NK-92 treated with Interleukin-12 subunit alpha and Interleukin-12 subunit beta, amount 100 ng/mL, for 24 hours (cell line): ENCODE measurements at places on chromosomes 7 and 10.

GRCh38 chr10:88066876-88067275 is 203.5 kb downstream of the PTEN start:
- no peak for DNase-seq

GRCh38 chr7:116626886-116627285 is 45.1 kb upstream of the MET start:
- DNase-seq = no peak

DNA sequence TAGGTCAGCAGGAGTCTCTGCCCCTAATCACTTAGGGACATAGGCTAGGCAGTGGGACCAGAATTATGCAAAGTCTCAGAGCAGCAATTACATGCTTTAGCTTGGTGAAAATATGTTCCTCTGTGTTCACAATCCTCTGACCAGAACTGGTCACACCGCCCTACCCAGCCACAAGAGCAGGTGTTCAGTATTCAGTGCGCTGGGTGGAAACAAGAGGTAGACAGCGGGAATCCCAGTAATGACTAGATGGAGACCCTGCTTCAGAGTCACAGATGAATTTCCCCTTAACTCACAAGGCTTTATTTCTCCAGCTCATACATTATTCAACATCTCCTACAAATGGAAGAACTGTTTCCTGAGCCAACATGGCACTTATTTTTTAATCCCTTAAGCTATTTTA is 763.7 kb upstream of the POM121L12 start:
- DNase-seq = no peak

DNA sequence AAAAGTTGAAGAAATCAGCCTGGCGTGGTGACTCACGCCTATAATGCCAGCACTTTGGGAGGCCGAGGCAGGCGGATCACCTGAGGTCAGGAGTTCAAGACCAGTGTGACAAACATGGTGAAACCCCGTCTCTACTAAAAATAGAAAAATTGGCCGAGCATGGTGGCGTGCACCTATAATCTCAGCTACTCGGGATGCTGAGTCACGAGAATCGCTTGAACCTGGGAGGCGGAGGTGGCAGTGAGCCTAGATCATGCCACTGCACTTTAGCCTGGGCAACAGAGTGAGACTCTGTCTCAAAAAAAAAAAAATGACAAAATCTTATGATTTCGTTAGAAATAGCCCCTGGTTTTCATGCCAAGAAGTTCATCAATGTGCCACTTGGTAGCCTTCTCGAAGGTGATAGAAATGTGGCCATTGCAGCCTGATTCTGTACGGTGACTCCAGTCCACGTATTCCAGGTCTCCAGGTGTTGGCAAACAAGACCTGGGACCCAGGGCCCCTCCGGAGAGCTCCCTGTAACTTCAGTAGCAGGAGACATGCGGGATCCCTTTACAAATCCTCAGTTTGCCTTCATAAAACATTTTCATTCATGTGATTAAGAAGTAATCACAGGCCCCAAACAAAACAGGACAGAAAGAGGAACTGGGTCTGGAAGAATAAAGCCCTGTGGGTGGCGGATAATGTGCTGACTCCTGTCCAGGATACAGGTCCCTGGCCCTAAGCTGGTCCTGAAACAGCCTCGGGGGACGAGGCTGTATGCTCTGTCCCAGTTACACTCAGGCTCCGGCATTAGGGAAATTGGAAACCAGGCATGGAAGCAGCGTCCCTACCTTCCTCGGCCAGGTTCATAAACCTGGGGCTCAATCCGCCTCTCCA is 207.3 kb upstream of the SH2B2 start:
- no peak for DNase-seq

GRCh38 chr10:86971232-86971991 is 3.1 kb downstream of the ADIRF start:
- DNase-seq = peak; percentile 55

DNA sequence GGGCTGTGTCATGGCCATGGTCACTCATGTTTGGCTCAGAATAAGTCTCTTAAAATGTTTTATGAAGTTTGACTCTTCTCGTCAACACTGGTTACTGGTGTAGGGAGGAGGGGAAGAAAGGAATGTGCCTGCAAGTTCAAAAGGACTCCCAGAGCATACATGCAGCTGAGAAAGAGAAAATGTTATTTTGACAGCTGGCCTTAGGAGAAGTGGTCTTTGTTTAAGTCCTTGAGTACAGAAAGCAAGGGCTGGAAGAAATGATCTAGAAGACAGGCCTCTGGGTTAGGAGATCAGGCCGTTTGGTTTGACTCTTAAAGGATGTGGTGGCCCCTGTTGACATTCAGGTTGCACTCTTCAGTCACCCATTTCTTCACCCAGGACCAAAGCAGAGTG is 245.5 kb downstream of the REEP3 start:
- DNase-seq = no peak

DNA sequence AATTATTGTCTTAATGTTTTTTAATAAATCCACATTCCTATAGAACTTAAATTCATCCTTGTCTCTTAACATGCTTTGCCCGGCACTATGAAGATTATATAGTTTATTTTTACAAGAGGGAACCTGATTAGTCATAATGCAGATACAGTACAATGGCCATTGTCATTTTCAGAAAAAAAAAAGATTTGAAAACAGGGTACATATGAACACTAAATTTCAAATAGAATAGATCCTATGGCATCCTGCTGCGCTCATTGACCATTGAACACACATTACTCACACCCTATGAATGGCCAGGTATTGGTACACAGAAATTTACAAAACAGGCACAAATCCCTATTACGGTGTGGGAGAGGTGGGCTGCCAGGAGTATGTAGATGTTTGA is 2.0 kb upstream of the KLF6 start:
- no peak for DNase-seq

DNA sequence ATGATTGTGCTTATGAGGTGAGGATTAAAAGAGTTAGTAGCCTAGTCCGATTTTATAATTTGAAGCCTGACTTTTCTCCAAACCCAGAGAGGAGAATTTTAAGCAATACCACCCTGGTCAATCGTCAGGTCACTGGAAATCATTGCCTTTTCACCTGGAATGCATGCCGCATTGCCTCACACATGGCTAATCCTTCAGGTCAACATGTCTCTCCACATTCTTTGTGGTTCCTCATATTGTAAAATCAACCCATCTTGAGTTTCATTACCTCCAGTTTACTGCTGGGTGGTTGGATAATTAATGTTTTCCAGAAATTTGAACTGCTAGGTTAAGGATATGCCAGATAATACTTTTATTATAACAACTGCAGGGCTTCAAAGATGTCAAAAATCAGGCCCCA is 55.6 kb upstream of the SEMA3E start:
- no peak for DNase-seq

DNA sequence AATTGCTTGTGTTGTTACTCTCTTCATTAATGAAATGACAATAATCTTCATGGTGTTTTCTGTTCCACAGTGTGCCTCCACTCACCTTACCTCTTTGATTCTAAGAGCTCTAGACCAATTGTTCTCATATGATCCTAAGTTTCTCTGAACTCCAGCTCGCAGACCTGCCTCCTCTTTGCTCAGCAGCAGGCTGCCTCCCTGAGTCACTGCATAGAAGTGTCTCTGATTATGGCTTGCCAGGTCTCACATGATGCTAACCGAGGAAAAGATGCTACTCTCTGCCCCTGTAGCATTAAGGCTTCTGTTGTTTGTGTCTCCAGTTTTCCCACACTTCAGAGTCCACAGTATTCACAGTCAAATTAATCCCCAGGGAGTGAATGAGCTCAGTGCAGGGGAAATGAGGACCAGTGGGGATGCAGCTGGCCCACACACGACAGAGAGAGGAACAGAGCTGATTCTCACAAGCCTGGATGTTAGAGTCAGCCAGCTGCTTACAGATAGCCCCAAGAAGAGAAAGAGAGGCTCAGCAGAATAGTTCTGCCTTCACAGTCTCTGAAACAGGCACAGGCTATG is 145.9 kb upstream of the EGR2 start:
- no peak for DNase-seq

- DNase-seq = no peak
Observed at GRCh38 chr7:130733931-130734814, at the start of gene KLF14. TSS of gene KLF14 (minus strand) at chr7:130734207. CDS start at chr7:130734033, 174 bp downstream.

DNA sequence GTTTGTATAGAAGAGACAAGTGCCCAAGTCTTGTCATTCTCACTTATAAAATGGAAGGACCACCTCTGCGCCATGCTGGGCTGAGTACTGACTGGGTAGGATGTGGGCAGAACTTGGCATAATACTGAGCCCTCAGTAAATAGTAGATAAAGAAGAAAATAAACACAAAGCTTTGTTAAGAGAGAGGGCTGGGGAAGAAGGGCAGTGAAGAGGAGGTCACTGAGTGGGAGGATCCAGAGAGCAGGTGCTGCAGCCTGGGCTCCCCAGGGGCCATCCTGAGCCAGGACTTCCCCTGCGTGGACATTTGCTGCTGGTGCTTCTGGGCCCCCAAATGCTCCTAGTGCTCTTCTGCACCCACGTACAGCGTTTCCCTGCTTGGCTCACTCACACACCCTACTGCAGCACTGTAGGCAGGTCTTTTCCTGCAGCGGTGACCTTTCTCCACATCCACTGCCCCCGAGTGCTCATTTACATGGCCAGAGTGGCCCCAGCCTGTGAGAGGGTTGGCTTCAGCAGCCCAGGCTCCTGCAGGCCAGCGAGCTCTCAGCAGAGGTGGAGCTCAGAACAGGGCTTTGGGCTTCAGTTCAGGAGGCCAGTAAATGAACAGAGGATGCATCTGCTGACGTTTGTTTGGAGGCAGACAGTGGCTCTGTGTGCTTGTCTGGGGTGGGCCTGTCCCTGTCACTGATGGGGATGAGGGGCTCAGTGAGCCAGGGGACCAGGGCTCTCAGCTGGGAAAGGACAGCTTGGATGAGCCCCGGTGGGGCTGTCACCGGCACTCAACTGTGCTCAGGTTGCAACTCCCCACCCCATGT is 164.6 kb downstream of the ADARB2 start:
- DNase-seq = no peak

DNA sequence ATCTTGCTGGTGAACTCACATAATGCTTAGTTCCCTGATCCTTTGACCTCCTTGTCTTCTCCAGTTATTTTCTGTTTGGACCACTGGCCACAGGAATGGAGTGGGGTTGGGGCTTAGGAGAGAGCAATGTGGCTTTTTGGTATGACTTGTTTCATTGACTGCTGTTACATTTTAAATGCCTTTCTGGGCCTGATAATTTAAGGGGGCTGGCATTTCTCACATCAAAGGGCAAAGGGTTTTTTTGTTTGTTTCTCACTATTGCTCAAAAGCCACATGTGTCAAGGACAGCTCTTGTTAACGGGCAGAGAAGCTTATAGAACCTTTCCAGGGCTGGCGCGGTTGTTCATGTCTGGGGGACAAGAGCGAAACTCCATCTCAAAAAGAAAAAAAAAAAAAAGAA is 161.2 kb upstream of the TNRC18 start:
- DNase-seq = no peak

DNA sequence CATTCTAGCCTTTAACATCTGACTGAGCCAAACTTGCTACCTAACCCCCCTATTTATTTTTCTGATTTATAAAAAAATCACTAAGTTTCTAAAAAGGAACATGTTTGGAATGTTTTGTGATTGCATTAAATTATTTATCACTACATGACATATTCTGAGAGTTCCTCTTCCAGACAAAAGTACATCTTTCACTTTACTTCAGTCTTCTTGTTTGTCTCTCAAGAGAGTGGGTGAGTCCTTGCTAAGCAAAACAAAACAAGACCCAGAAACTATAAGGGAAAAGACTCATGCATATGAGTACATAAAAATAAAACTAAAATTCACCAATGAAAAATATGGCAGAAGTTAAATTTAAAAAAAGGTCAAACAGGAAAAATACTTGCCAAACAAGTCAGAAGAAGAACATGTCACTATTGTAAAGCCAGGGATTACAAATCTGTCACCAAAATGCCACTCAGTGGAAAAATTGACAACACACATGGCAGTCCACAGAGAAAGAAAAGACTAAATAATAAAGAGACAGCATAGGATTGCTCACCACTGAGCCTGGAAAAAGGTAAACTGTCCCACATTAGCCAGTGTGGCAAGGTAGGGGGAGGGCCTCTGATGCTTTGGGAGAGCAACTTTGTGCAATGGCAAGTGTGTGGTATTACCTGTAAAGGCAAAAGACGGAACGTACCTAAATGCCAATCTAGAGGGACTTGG is 166.7 kb upstream of the ZNF32 start:
- DNase-seq = no peak

GRCh38 chr7:102467581-102468477 is 3.0 kb downstream of the LRWD1 start:
- no peak for DNase-seq

- DNase-seq = no peak
Observed at GRCh38 chr10:36452851-36453250, 672.5 kb upstream of the ANKRD30A start.

GRCh38 chr10:46326066-46326465 is 39.3 kb downstream of the ANTXRL start:
- no peak for DNase-seq

DNA sequence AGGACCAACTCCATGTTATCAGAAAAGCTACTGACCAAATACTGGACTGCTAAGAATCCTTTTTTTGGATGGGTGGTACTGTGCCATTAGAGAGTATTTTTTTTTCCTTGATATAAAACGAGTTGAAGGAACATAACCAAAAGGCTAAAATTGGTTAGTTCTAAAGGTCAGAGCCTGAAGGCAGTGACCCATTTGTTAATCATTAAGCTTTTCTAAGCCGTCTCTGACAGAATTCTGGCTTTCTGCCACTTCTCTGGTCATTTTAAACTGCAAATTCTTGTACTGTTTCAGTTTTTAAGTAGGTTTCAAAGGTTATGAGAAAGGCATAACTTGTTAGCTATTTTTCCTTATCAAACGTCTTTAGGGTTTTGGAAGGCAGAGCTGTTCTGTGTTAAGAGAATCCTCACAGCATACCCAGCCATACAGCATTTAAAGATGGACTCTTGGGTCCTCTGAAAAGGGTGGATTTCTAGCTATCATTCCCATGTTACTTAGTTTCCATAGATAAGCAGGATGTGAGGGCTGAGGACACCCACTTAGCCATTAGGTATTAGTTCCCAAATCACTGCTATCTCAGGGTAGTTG is 196.8 kb downstream of the RNLS start:
- DNase-seq = no peak

- DNase-seq = no peak
Observed at GRCh38 chr7:69728304-69728703, 130.0 kb downstream of the AUTS2 start.

- DNase-seq = no peak
Observed at GRCh38 chr7:26487780-26488515, 196.3 kb downstream of the SNX10 start.
